ENCODE measurements at places on chromosomes 16 and 17.

DNA sequence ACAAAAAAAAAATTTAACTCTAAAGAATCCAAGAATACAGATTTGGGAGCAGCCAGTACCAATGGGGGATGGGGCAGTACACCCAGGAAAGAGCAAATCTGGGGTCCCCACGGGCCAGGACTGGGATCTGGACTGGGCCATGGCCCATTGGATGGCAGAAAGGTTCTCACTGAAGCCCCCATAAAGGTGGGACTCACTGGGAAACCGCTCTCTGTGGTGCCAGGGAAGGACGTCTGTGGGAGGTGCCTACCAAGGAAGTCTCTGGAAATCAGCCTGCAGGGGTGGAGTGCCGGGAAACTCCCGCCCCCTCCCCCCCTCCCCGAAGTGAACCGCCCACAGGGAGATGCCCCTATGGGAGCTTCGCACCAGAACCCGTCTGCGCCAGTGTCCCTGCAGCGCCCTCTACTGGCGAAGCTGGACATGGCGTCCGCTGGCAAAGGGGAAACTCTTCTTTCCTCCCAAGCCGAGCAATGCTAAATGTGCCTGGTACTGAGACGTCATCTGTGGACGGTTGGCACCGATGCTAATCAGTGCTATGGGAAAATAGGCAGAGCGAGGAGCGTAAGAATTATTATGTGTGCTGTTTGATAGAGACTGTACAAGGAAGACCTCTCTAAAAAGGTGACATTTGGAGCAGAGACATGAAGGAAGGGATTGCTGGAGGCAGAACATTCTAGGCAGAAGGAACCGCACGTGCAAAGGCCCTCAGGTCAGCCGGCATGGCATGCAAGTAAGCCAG, 671.1 kb downstream of the WWOX start:
- DNase-seq = peak; percentile 76

DNA sequence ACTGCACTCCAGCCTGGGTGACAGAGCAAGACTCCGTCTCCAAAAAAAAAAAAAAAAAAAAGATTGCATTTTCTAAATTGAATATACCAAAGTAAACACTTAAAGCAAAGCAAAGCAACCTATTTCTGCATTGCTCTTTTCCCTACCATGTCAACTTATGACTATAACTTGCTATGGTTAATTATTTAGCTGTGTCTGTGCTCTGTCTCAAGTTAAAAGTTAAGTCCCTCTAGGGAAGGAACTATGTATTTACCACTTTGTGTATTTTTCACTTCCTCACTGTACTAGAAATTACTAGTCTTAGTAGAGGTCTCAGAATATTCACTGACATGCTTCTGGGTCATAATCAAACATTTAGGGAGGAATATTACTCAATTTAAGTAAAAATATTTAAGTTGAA, 711.7 kb upstream of the SOX9 start:
- DNase-seq = no peak

DNA sequence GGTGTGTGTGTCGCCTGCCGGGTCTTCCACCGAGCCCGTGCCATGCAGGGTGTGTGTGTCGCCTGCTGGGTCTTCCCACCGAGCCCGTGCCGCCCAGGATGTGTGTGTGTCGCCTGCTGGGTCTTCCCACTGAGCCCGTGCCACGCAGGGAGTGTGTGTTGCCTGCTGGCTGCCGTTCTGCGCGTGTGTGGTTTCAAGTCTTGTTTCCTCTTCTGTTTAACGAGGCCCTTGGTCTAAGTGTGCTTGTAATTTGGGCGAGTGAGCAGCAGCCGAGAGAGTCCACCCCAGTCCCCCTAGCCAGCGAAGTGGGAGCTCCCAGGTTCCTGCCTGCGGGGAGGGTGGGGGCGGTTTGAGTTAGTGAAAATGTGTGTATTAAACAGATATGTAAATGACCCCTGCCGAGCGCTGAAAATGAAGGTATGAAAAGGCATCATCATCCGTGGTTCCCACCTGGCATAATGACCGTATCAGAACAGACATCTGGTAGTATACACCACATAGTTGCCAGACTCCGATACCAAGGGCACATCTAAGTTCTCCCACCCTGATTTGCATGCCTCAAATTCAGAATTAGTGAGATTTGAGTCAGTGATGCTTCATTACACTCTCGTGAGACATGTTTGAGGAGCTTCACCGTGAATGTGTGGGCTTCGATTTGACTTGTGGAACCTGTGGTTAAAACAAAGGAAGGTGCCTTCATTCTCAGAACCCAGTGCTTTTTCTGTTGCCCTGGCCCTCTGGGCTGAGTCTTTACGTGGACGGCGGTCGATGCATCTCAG, 114.5 kb upstream of the CHMP6 start:
- DNase-seq = no peak

- DNase-seq = no peak
Measured at GRCh38 chr16:59047114-59047513, 313.0 kb upstream of the GOT2 start.

DNA sequence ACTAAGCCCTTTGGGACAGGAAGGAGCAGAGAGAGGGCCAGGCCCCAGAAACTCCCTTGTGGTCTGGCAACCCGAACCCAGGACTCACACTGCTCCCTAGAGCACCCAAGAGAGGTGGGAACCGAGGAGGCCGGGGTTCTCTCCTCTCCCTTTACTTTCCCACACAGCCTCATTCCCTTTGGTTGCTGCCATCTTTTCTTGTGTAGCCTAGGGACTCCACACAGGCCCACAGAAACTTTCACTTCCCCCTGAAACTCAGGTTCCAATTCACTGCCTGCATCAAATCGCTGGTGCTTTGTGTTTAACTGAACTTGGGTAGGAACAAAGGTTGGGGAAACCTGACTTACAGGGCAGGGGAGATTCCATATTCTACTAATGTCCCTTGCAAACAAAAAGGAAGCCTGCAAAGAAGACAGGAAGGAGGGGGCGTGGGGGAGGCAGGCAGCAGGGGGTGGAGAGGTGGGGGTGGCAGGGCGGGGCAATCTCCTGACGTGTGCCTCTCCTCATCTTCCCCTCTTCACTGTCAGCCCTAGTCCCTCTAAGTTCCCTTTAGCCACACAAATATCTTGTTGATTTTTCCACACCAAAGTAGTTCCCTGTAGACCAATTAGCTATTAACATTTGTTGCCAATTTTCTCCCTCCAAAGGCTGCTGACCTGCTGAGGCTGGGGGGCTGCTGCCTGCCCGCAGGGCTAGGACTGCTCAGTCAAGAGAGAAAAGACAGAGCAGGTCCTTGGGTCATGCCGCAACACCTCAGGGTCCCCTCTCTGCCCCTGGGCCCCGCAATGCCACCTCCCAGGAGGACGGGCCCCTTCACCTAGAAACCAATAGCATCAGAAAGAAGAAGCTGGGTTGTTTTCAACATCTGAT, 8.0 kb downstream of the ST3GAL2 start:
- DNase-seq = peak; percentile 27

GRCh38 chr16:15701975-15702970, 52.2 kb downstream of the NDE1 start:
- no peak for DNase-seq

GRCh38 chr17:80774643-80775281, 216.9 kb upstream of the CHMP6 start:
- DNase-seq = no peak

GRCh38 chr16:14071576-14072271, 605 bp downstream of the MRTFB start:
- DNase-seq = no peak
